Activated T-helper 1 cell treated with Interleukin-2 at 50 U/mL for 16 hours (primary cell): ENCODE measurements at places on chromosomes 2 and 18.

- DNase-seq = no peak
Measured at GRCh38 chr2:72926811-72927465, 9.6 kb downstream of the EMX1 start.

- no peak for DNase-seq
Measured at GRCh38 chr2:241981076-241981700, 111.7 kb downstream of the RTP5 start.

GRCh38 chr2:85712336-85712735 is 18.2 kb downstream of the GNLY start:
- DNase-seq = no peak

GRCh38 chr2:215171796-215172195 is 33.4 kb upstream of the ABCA12 start:
- no peak for DNase-seq

- DNase-seq = no peak
Measured at GRCh38 chr2:4979111-4979510, 713.1 kb upstream of the SOX11 start.

DNA sequence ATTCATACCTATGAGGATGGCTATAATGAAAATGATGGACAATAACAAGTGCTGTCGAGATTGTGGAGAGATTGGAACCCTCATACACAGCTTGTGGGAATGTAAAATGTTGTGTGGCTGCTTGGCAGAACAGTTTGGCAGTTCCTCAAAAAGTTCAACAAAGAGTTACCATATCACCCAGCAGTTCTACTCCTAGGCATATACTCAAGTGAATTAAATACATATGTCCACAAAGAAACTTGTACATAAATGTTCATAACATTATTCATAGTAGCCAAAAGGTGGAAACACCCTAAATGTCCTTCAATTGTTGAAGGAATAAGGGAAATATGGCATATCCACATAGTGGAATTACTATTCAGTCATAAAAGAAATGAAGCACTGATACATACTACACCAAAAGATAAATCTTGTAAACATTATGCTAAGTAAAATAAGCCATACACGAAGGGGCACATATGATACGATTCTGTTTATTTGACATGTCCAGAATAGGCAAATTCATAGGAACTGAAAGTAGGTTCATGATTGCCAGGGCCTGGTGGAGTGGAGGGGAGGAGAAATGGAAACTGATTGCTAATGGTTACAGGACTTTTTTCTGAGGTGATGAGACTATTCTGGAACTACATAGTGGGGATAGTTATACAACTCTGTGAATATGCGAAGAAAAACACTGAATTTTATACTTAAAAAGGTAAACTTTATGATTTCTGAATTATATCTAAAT is 92.1 kb downstream of the ADAM23 start:
- DNase-seq = no peak

- DNase-seq = no peak
Measured at GRCh38 chr2:218026676-218027425, 24.1 kb upstream of the TNS1 start.

- no peak for DNase-seq
Measured at GRCh38 chr18:36284671-36285295, 12.7 kb upstream of the FHOD3 start.

DNA sequence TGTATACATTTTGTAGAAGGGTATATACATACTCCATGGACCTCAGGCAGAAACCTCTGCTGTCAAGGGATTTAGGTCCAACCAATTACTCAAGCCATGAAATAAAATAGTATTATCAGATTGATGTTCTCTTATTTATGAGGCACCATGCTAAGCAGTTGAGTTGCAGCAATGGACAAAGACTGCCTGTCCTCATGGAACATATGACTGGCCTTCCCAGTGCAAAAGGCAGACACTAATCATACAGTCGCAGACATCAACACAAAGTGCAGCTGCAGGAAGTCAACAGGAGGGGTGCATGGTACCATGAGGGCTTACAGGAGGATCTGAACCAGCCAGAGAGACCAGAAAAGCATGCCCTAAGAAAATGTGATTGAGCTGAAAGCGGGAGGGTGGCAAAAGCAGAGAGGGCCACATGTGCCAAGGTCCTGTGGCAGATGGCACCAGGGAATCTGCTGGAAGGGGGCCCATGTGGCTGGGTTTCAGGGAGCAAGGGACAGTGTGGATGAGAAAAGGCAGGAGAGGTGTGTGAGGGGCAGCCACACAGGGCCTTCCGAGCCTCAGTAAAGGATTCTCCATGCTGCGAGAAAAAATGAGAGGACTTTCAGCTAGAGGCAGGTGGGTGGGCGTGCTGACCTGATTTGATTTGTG is 61.4 kb upstream of the RNF152 start:
- no peak for DNase-seq

- DNase-seq = no peak
Measured at GRCh38 chr18:23877371-23877770, 137.2 kb upstream of the TTC39C start.

DNA sequence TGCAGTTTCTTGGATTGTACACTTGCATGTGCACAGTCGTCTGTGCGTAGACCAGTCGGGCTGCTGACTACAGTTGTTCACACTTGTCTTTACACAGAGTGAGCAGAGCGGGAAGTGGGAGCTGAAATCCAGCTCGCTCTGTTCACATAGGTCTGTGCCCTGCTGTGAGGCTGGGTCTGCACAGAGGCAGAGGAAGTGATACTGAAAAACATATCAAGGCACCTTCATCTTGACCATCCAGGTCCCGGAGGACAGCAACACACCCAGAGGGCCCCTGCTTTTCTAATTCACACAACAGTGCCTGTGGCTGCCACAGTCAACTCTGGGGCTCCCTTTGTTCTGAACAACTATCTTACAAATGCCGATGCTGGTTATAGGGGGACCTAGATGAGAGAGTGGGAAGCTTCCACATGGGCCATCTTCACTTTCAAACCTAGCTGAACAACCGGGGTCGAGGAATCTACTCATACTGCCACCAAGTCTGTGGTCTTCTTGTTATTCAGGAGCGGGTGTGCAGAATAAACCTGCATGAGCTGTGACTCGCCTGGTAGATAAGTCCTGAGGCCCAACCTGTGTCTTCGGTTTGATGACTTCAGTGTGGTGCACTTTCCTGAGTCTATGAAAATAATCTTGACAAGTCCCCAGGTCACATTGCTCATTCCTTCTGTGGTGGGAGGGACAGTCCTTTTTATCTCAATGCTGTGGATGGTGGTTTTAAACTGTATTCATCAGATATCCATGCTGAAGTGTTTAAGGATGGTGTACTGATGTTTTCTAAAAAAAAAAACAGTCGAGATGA is 3.5 kb upstream of the ADNP2 start:
- no peak for DNase-seq

GRCh38 chr2:228282376-228282775 is 100.9 kb upstream of the SPHKAP start:
- no peak for DNase-seq

- no peak for DNase-seq
Measured at GRCh38 chr2:27250652-27251379, 12.0 kb downstream of the SLC30A3 start.

DNA sequence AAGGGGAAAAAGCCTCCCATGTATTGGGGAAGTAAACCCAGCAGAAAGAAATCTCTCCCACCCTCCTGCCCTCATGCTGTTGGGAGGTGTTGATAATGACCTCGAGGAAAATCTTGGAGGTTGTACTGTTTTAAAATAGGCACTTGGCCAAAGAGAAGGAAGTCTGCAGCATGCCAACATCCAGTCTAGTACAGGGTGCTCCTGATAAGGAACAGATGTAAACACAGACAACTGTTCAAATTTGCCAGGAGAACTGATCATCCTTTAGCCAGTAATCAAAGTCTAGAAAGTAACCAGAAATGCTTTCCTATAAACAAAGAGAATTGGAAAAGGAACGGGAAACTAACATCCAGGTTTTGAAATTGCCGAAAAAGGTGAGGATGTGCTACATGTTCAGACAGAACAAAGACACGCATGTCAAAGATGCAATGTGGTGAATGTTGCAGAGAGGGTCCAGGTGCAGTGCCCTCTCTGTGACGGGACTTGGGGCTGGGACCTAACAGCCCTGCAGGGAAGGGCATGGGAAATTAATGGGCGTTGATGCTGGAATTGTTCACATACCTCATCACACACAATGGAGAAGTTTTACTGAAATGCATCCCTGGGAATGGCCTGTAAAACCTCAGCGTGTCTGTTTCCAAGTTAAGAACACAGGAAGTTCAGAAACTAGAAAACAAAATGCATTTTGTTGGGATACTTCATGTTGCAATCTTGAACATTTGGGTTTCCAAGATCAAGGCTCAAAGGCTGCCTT is 125.7 kb upstream of the RND3 start:
- no peak for DNase-seq

DNA sequence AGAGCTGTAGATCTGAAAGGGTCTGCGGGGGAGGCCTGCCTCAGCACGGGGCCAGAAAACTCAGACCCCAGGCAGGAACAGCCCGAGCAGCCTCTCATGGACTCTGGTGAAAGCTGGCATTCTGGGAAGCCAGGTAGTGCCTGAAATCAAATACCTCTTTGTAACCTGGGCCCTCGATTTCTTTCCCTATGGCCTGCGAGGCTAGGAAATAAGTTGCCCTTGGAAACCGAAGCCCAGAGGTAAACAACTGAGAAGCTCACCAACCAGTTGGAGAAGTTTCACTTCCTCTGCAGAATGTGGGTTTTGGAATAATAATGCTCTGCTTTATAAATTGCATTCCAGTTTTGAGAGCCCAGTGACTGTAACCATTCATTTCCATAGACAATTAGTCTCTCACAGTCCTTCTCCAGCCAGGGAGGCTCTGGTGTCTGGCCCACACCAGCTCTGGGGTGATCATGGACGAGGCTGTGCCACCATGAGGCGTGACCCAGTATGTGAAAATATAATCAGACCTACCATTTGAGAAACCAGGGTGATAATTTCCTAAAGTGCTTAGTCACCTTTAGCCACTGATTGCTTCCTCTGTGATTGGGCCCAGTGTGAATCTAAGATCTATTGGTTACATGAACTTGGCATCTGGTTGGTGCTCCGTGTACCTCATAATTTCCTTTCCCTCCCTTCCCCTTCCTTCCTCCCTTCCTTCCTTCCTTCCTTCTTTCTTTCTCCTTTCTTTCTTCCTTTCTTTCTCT is 133.1 kb upstream of the PELI1 start:
- no peak for DNase-seq

DNA sequence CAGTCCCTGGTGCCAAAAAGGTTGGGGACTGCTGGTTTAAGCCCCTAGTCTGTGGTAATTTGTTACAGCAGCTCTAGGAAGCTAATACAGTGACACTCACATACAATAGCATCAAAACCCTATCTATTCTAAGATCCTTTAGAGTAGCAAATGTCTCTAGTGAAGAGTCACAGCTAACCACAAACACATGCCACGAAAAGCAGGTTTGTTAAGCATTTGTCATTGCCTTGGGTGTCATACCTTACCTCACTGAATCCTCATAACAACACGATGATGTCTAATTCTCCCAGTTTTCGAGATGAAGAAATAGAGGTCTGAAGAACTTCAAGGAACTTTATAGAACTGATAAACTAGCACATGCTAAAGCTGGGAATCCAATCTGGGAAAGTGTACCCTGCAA is 29.6 kb upstream of the RNF152 start:
- no peak for DNase-seq

GRCh38 chr18:42087876-42088275 is 132.8 kb downstream of the PIK3C3 start:
- no peak for DNase-seq

DNA sequence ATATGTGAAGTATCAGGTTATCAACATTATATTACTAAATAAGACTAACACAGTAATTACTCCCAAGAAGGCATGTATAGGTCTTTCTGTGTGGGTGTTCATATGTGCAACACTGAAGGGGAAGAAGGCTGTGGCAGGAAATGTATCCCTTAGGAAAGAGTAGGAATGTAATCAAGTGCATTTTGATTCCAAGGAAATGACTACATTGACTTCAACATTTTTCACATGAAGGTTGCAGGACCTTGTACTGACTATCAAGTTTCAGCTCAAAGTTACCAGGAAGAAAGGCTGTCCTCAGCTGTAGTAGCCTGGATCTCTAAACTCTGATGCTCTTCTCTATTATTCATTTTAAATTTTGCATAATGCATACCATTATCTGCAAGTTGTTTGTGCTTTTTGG is 680.8 kb downstream of the NYAP2 start:
- DNase-seq = no peak

DNA sequence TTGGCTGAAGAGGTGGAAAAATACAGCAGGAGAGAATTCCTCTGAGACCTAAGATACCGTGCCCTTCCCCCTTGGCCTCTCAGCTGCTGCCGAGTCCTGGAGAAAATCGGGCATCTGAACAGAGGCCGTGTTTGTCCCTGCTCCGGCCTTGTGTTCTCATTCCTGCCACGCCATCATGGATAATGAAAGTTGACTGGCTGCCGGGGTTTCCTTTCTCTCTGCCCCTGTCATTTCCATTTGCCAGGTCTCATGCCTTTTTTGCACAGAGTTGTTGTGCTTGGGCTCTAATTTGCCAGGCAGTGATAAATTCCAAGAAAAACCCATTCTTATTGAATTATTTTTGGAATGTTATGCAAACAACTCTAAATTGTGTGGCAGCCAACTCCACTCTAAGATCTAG is 496.9 kb upstream of the TNP1 start:
- no peak for DNase-seq
